ENCODE measurements at places on chromosomes 11 and 22.

GRCh38 chr22:23080613-23081290 lies 10.4 kb downstream of the GNAZ start:
- DNase-seq = no peak

GRCh38 chr11:33988586-33989370 lies 62.8 kb upstream of the CAPRIN1 start:
- no peak for DNase-seq

GRCh38 chr11:10617551-10617950 lies 49.1 kb upstream of the LYVE1 start:
- no peak for DNase-seq

DNA sequence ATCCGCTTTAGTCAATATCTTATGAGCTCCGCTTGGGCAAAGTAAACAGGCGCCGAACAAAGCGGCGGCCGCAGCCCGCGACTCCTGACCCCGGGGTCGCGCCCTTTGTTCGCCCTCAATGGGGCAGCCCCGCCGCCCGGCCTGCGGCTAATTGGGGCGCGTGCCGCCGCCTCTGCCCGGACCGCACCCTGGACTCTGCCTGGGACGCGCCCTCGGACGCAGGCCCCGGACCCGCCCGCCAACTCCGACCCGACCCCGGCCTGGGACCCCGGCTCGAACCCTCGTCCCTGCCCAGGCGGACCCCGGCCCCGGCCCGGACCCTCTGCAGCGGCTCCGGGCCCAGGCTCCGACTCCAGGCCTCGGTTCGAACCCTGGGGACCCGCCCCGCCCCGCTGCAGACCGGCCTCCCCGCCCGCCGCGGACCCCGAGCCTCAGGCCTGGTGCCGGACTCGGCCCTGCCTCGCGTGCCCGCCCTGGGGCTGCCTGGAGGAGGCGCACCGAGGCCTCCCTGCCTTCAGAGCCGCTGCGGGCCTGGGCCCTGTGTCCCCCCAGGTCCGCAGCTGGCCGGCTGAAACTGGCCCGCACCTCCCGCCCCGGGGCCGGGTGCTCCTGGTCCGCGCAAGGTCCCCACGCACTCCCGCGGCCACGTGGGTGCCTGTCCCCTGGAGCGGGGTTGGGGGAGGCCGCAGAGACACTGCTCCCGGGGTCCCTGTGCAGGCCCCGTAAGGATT lies 84.7 kb upstream of the WNT7B start:
- DNase-seq = no peak

GRCh38 chr11:103690356-103690755 lies 346.1 kb upstream of the DDI1 start:
- DNase-seq = no peak

DNA sequence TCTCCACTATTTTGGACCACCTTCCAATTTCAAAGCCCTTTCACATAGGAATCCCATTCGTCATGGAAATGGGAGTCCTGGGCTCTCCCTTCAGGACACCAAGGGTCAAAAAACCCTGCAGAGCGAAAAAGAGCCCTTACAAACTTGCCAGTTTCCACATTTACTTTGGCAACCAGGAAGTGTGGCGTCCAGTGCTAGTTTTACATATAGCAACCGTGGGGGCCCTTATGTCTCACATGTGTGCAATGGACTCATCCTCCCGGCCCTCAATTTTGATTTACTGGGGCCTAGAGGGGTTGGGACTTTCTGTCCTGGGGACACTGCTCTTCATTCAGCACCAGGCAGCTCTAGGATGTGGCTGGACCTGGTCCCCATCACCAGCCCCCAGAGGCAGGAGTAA lies 33.7 kb downstream of the DAGLA start:
- no peak for DNase-seq

DNA sequence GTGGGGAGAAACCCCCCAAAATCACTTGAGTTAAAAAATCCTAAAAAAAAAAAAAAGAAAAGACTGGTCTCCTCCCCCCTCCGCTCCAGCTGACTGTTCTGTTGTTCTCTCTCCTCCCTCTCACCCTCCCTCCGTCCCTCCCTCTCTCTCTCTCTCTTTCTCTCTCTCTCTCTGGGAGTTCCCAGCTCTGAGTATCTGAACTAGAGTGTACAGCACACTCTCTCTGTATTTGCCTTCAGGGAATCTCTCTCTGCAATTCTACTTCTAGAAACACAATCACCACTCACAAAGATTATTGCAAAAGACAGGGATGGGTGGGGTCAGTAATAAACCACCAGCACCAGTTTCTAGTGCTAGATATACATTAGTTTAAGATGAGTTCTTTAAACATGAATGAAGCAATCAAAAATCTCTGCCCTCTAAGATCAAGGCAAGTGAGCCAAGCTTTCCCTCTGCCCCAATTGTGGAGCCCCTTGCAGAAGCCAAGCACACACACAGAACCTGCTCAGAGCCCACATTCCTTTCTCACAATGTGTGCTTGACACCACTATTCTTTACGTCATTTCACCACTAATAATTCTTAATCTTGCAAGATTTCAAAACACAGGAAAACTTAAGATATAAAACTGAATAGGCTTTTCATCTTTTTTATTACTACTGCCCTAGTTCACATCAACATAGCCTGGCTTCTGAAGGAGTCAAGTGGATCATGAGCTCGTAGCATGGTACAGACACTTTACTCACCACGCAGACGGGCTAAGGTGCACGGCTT lies 133.5 kb downstream of the RBFOX2 start:
- DNase-seq = no peak
